ENCODE measurements at places on chromosomes 2 and 18. TPM values are rescaled to one million over a fixed set of nuclear protein-coding genes. Genes with fewer than 3 reads are reported as not detected.

DNA sequence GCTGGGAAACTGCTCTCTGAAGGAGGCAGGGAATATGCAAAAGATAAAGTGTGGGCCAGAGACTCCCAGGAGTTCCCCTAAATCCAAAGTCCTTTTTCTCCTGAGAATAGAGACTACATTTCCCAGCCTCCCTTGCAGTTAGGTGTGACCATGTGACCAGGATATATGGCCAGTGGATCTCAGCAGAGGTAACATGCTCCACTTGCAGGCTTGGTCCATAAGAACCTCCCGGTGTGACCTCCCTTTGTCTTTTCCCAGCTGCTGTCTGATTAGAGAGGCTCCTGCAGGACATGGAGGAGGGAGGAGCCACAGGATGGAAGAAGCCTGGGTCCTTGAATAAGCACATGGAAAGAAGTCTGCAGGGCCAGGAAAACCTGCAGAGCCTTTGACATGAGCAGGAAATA is 76.2 kb downstream of the TGFA start:
- DNase-seq: no peak

GRCh38 chr18:31061945-31062344 is 19.4 kb upstream of the DSC3 start:
- no peak for DNase-seq

- no peak for DNase-seq
These were observed 268.3 kb downstream of the PLCL1 start for GRCh38 chr2:198072655-198073054.

PDCD1 gene
- 0.27 TPM for total RNA-seq

ARHGAP28 gene
- total RNA-seq: 22.6 TPM
